Activated CD4-positive, alpha-beta T cell treated with anti-CD3 and anti-CD28 coated beads for 36 hours (primary cell): ENCODE measurements at places on chromosomes 13 and 19. TPM values are rescaled to one million over a fixed set of nuclear protein-coding genes. Genes with fewer than 3 reads are reported as not detected.

Gene JSRP1
- total RNA-seq: 0.75 TPM

Gene ICAM5
- total RNA-seq: 1.9 TPM

Gene CCDC194
- 0.97 TPM for total RNA-seq

DNA sequence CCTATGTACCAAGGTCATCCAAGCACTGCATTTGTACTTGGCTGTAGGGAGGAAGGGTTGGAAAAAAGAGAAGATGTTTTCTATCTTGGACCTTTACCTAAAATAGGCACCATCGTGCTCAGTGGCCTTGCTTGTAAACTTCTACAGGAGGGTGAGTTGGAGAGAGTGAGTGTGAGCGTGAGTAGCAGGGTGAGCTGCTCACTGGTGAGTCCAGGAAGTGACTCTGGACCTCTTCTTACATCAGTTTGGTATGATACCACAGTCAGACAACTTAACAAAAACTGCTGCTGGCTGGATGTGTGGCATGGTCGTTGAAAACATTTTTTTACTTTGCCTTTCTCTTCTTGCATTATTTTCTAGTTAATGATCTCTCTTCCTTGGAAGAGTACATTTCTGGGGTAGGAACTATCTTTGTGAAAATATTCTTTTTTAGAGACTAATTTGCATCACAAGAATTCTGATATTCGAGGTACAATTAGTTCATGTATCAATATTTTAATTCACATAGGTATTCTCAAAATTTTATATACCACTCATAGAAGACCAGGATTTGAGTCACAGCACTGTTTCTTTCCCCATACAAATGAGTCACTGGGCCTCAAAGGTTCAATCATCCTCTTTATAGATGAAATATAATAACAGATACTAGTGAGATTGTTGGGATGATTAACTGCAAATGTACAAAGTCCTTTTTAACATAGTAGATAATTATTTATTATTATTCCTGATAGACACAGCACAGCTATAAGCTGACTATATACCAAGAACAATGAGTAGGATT, 651 bp downstream of the SERPINE3 start:
- peaks cover 3% of the 10 kb centered on the region for H3K27me3 ChIP-seq
- no peak overlapping the region for H3K4me3 ChIP-seq
- no peaks in the 10 kb centered on the region for H3K36me3 ChIP-seq
- peak overlapping the region; percentile 21 for H3K27ac ChIP-seq
- no peak for DNase-seq

DNA sequence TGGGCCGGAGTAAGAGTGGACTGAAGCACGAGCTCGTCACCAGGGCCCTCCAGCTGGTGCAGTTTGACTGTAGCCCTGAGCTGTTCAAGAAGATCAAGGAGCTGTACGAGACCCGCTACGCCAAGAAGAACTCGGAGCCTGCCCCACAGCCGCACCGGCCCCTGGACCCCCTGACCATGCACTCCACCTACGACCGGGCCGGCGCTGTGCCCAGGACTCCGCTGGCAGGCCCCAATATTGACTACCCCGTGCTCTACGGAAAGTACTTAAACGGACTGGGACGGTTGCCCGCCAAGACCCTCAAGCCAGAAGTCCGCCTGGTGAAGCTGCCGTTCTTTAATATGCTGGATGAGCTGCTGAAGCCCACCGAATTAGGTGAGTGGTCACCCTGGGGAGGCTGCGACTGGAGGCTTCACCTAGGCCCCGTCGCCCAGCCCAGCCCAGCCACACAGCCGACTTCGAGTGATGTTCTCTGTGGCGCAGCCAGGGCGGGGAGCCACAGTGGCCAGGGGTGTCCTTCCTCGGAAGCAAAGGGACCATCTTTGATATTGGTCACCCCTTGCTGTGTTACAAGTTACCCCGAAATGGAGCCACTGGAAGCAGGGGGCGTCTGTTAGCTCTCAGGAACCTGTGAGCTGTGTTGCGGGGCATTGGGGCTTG, 5.6 kb downstream of the PIAS4 start:
- H3K27me3 ChIP-seq: no peaks in the 10 kb centered on the region
- peaks cover 26% of the 10 kb centered on the region for H3K4me1 ChIP-seq
- H3K4me3 ChIP-seq: no peak overlapping the region
- no peak overlapping the region for H3K27ac ChIP-seq
- H3K36me3 ChIP-seq: peaks cover 2% of the 10 kb centered on the region

DNA sequence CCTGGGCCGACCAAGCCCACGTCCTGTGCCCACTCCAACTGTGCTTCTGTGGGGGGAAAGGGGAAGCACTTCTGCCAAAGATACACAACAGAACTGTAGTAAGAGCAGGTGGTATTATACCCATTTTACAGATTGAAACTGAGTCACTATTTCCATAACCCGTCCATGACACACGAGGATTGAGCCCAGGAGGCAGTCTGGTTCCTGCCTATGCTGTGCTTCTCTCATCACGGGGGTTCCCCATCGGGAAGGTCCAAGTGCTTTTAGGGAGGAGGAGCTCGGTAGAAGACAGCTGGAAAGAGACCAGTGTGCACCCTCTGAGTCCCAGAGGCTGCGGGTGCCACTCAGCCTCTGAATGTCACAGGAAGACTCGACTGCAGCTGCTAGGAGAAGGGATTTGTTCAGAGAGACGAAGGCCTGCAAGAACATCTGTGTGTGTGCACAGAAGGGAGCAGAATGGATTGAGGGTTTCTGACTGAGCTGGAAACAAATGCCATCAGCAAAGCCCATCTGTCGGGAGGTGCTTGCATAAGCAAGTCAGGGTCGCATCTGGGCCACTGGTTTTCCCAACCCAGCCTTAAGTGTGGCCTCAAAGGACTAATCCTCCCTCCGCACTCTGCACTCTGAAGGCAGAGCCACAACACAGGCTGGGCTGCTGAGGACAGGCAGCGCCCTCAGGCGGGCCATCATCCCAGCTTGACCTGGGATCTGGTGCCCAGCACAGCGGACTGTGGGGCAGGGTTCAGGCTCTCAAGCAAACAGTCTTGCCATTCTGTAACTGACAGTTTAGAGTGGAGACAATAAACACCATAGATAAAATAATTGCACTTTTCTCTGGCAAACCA, 150.0 kb downstream of the DPF1 start:
- peaks cover 2% of the 10 kb centered on the region for H3K4me1 ChIP-seq
- DNase-seq: no peak
- no peak overlapping the region for H3K4me3 ChIP-seq
- no peak overlapping the region for H3K27ac ChIP-seq

DNA sequence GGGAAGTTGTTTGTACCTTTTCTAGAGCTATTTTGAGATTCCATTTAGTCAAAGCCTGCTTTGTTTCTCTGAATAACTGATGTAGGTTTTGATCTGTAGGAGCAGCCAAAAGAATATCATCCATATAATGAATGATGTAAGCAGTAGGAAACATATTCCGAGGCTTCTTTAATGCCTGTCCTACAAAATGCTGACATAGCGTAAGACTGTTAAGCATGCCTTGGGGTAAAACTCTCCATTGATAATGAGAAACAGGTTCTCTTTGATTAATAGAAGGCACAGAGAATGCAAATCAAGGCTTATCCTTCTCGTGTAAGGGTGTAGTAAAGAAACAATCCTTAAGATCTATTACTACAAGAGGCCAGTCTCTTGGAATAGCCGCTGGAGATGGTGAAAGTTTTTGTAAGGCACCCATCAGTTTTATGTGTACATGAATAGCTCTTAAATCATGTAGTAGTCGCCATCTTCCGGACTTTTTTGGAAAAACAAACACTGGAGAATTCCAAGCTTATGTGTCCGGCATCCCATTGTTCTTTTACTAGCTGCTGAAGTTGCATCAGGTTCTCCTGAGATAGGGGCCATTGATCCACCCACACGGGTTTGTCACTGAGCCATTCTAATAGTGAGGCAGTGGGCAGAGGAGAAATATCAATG, 13.5 kb downstream of the FPR3 start:
- no peaks in the 10 kb centered on the region for H3K4me1 ChIP-seq
- DNase-seq: no peak
- H3K27ac ChIP-seq: no peak overlapping the region
- no peaks in the 10 kb centered on the region for H3K27me3 ChIP-seq

DNA sequence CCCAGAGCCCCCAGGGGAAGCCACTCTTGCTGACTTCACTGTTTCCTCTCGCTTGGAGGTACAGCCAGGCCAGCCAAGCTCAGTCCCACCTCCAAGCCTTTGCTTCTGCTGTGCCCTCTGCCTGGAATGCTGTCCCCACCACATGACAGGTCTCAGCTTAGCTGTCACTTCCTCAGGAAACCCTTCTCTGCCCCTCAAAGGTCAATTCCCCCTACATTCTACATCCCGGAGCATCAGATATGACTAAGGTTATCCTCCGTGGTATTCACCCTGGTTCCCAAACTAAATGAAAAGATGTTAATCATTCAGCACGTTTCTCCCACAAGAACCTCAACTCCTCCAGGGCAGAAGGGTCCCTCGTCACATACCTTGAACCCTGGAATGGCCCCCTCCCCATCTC, 53.5 kb downstream of the PTPRS start:
- H3K4me3 ChIP-seq: no peak overlapping the region
- peaks cover 5% of the 10 kb centered on the region for H3K4me1 ChIP-seq
- H3K27me3 ChIP-seq: peaks cover 7% of the 10 kb centered on the region
- no peaks in the 10 kb centered on the region for H3K36me3 ChIP-seq
- no peak overlapping the region for H3K27ac ChIP-seq

- H3K4me3 ChIP-seq: no peak overlapping the region
- H3K4me1 ChIP-seq: no peaks in the 10 kb centered on the region
- H3K27me3 ChIP-seq: peaks cover 9% of the 10 kb centered on the region
- DNase-seq: no peak
- H3K36me3 ChIP-seq: no peaks in the 10 kb centered on the region
Observed at GRCh38 chr19:48768994-48769713, 13.8 kb downstream of the FGF21 start.

DNA sequence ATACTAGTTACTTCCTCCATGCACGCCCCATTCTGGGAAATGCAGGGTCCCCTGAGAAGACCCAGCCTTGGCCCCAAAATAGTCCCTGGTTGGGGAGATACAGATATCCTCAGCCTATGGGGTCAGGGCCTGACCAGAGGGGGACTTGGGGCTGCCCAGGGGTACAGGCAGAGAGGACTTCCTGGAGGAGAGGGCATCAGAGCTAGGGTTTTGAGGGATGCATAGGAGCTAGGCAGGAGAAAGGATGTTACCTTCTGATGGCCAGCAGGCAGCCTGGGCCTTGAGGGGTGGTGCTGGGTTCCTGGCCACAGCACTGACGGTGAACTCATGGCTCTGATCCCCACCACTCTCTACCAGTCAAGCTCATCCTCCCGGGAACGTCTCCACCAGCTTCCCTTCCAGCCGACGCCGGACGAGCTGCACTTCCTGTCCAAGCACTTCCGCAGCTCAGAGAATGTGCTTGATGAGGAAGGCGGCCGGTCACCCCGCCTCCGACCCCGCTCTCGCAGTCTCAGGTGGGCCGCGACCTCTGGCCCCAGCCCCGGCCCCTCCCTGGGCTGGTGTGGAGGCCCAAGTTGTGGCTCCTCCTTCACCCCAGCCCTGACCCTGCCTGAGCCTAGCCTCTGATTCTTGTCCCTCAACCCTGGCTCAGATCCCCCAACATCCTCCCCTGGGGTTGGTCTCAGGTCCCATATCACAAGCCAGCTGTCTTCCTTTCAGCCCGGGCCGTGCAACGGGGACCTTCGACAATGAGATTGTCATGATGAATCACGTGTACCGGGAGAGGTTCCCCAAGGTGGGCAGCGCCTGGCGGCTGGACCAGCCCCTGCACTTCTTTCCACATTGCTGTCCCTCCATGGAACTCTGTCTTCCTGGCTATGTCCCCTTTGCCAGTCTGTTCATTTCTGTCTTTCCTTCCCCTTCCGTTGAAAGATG, 25.6 kb downstream of the MAST3 start:
- peaks cover 25% of the 10 kb centered on the region for H3K36me3 ChIP-seq
- H3K4me1 ChIP-seq: peaks cover 28% of the 10 kb centered on the region
- H3K4me3 ChIP-seq: no peak overlapping the region
- H3K27me3 ChIP-seq: no peaks in the 10 kb centered on the region
